ENCODE measurements at places on chromosomes 6 and 20.

- no peak for DNase-seq
These were observed 417.1 kb downstream of the CDC5L start for GRCh38 chr6:44804546-44805159.

DNA sequence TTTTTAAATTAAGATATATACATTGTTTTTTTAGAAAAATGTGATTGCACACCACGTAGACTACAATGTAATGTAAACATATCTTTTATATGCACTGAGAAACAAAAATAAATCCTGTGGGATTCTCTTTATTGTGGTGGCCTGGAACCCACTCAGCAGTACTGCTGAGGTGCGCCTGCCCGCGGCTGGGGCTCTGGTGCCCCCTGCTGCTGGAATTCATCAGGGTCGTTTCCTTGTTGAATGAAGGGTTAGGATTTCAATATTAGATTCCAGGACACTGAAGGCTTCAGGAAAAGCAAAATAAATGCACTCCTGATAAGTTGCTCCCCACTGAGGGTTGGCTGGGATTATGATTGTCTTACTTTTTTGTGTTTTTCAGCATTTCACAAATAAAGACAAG lies 175.8 kb upstream of the GGTLC1 start:
- DNase-seq: no peak

- DNase-seq: no peak
These were observed 15.4 kb upstream of the KIAA1755 start for GRCh38 chr20:38275815-38276550.

- DNase-seq: no peak
These were observed 35.4 kb upstream of the MRPS18A start for GRCh38 chr6:43722920-43723545.

GRCh38 chr20:44264287-44264686 lies 17.2 kb downstream of the GDAP1L1 start:
- DNase-seq: no peak

DNA sequence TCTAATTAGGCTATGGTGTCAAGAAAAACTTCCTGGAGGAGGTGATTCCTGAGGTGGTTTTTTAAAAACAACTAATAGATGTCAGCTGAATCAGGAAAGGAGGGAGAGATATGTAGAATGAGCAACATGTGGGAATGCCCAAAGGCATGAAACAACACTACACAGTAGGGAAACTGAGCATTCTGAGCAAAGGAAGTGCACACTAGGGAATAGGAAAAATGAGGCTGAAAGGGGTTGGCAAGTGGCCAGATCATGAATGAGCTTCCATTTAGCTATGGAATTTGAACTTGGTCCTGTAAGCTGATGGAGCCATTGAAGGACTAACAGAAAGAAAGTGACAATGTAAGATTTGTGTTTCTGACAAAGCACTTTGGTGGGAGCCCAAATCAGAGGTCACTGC lies 16.9 kb upstream of the SLC35F1 start:
- DNase-seq: no peak

DNA sequence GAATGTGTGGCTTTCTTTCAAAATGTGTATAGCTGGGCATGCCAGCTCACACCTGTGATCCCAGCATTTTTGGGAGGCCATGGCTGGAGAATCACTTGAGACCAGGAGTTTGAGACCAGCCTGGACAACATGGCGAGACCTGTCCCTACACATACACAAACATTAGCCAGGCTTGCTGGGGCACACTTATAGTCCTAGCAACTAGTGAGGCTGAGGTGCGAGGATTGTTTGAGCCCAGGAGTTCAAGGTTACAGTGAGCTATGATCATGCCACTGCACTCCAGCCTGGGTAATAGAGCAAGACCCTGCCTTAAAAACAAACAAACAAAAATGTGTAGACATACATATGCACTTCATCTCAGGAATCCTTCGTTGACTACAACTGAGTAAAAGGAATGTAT lies 31.1 kb upstream of the PLEKHG1 start:
- no peak for DNase-seq

- DNase-seq: no peak
These were observed 37.4 kb downstream of the PLCG1 start for GRCh38 chr20:41174782-41175181.

GRCh38 chr6:116412270-116412669 lies 41.5 kb downstream of the DSE start:
- DNase-seq: no peak

- no peak for DNase-seq
These were observed 37.3 kb upstream of the BPIFA2 start for GRCh38 chr20:33130568-33131061.

DNA sequence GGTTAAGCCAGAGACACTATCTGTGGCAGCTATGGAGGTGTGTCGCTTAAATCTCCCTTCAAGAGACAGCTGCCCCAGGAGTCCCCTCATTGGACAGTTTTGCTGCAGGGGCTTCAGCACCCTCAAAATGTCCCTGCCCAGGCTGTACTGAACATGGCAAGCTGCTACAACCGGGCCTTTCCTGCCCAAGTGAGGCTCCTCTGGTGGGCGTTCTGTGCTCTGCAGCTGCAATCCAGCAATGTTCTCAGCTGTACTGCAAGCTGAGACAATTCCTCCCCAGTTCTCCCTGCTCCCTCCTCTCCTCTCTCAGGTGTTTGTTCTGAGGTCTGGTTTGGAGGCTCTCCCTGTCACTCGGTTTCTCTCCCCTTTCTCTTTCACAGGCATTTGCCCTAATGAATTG lies 190.8 kb upstream of the LAMP5 start:
- DNase-seq: no peak

DNA sequence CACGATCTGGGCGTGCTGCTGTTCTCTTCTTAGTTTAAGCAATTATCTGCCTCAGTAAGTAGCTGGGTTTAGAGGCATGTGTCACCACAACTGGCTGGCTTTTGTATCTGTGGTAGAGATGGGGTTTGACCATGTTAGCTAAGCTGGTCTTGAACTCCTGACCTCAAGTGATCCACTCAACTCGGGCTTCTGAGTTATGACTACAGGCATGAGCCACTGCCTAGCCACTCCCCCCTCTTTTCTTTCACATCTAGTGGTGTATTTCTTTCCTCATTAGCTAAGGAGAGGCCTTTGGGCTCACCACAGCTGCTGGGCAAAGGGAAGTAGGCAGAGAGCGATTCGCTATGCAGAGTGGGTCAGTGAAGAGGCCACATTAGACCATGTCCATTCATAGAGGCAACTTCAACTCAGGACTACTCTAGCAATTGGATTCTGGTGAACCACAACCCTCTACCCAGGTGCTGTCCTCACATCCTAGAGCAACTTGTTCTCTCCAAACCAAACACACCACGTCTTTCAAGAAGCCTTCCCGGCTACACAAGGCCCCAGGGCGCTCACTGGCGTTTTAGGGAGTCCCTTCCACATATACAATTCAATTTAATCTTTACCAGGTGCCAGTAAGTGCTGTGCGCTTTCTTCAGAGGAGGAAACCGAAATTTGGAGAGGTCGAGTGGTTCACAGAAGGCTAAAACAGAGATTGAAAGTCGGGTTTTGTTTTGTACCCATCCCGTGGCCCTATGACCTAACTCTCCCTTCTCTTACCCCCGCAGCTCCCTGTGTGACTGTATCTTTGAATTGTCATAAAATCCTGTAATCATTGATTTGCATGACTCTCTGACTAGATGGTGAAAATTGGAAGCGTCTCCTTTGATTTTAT lies 26.5 kb upstream of the GFOD1 start:
- no peak for DNase-seq

DNA sequence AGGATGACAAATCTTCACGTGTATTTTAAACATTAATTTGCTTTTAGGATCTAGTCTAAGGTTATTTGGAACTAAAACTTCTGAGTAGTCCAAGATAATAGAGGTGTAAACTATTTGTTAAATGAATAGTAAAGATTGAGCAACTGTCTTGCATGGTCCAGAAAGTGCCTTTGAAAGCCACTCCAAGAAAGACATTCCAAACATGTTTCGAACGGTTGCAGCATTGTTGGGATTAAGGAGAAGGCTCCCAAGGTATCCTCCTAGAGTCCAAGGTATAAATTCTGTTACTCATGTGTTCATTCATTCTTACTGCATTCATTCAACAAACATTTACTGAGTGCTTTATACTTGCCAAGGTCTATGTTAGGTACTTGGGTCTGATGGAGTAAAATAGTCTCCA lies 28.8 kb upstream of the MYLK2 start:
- no peak for DNase-seq

- no peak for DNase-seq
These were observed 10.1 kb downstream of the SLC22A2 start for GRCh38 chr6:160248538-160248937.
